ENCODE measurements at places on chromosomes 11 and 22. TPM values are rescaled to one million over a fixed set of nuclear protein-coding genes. Genes with fewer than 3 reads are reported as not detected.
A peak's percentile ranks its signal among the peaks of the same experiment; 100 is the strongest.

DNA sequence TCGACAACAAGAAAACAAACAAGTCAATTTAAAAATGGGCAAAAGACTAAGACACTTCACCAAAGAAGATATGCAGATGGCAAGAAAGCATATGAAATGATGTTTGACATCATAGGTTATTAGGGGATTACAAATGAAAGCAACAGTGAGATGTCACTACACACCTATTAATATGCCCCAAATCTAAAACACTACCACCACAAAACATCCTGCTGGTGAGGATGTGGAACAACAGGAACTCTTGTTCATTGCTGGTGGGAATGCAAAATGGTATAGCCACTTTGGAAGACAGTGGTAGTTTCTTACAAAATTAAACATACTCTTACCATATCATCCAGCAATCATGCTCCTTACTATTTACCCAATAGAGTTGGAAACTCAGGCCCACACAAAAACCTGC lies 29.0 kb downstream of the PRRG4 start:
- H3K4me3 ChIP-seq, result no peak overlapping the region
- no peaks in the 10 kb centered on the region for H3K27me3 ChIP-seq
- no peaks in the 10 kb centered on the region for H3K4me1 ChIP-seq

DNA sequence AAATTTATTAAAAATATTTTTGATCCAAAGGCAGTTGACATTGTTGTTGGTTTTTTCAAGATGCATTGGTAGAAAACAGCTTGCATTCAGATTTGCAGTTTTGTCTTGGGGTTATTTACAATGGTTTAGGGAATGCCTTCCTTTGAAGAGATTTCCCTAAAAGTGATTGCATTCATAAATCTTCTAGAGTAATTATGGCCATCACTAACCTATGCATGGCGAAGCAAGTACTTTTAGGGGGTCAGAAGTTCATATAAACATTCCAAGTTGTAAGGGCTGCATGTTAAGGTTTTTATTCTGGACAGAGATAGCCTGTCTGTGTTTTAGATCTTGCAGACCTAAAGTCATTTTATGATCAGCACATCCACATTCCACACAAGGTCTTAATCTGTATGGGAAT lies 53.5 kb downstream of the PPFIBP2 start:
- H3K27ac ChIP-seq, result no peak overlapping the region
- no peaks in the 10 kb centered on the region for H3K36me3 ChIP-seq
- peaks cover 5% of the 10 kb centered on the region for H3K4me1 ChIP-seq
- H3K27me3 ChIP-seq, result no peaks in the 10 kb centered on the region
- DNase-seq, result no peak

GRCh38 chr11:121024989-121025388 lies 1.1 kb downstream of the TBCEL start:
- no peaks in the 10 kb centered on the region for H3K36me3 ChIP-seq
- peak overlapping the region; percentile 51 for H3K4me3 ChIP-seq
- no peaks in the 10 kb centered on the region for H3K27me3 ChIP-seq
- H3K27ac ChIP-seq, result no peak overlapping the region
- peaks cover 5% of the 10 kb centered on the region for H3K4me1 ChIP-seq

DNA sequence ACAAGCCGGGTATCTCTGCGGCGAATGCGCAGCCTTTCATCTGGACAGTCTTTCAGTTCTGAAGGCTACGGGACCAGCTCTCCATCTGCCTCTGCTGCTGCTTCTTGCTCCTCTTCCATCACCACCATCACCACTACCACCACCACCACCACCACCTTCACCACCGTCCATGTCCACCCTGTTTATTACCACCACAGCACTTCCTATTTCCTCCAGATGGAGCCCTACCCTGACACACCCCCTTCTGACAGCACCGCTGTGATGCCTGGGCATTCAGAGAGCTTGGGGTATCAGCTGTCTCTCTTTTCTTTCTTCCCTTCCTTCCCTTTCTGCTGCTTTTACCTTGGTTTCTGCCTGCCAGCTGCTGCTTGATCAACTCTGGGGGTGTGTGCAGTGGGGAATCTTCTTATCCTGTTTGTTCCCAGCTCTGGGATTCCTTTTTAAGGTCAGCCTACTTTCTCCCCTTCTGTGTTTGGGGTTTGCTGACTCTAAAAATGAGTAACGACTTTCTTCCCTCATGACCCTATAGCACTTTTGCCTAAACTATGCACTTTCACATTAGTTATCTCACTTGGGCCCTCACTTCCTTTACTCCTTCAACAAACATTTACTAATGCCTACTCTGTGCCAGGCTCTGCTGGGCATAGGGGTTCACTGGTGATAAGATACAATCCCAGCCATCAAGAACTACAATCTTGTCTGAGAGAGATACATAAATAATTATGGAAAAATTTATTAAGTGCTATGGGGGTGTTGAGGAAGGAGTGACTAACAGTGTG lies 7.8 kb upstream of the RRM1 start:
- no peaks in the 10 kb centered on the region for H3K27me3 ChIP-seq
- no peaks in the 10 kb centered on the region for H3K36me3 ChIP-seq
- no peak overlapping the region for H3K4me3 ChIP-seq

GRCh38 chr11:47257517-47258316 lies at the start of gene NR1H3:
TSS of gene NR1H3 (plus strand) at chr11:47257996. CDS start at chr11:47259217, 1,221 bp downstream.
- H3K4me1 ChIP-seq, result peaks cover 30% of the 10 kb centered on the region
- DNase-seq, result peak; percentile 73
- no peaks in the 10 kb centered on the region for H3K27me3 ChIP-seq

- no peaks in the 10 kb centered on the region for H3K36me3 ChIP-seq
- no peak for DNase-seq
- H3K27me3 ChIP-seq, result peaks cover 11% of the 10 kb centered on the region
- H3K27ac ChIP-seq, result no peak overlapping the region
- H3K4me3 ChIP-seq, result no peak overlapping the region
Observed at GRCh38 chr11:74312326-74312725, 886 bp upstream of the P4HA3 start.

DNA sequence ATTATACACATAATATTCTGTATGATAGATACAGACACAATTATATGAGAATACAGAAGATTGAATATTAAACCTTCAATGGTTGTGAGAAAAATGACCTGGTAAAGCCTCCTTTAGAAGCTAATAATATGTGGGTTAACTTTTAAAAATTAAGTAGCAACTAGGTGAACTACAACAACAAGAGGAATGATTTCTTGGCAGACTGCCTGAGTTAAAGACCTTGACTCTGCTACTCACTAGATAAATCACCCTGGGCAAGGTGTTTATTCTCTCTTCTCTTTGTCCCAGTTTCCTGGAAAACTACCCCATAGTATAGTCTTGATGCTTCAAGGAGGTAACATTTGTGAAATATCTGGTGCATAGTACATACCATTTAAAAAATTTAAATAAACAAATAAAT lies 519.6 kb upstream of the TENM4 start:
- peak; percentile 21 for DNase-seq
- H3K27me3 ChIP-seq, result no peaks in the 10 kb centered on the region
- H3K4me1 ChIP-seq, result no peaks in the 10 kb centered on the region
- H3K4me3 ChIP-seq, result no peak overlapping the region

- H3K27ac ChIP-seq, result no peak overlapping the region
- H3K36me3 ChIP-seq, result no peaks in the 10 kb centered on the region
- DNase-seq, result no peak
Observed at GRCh38 chr22:17116572-17117330, 4.4 kb downstream of the TMEM121B start.

DNA sequence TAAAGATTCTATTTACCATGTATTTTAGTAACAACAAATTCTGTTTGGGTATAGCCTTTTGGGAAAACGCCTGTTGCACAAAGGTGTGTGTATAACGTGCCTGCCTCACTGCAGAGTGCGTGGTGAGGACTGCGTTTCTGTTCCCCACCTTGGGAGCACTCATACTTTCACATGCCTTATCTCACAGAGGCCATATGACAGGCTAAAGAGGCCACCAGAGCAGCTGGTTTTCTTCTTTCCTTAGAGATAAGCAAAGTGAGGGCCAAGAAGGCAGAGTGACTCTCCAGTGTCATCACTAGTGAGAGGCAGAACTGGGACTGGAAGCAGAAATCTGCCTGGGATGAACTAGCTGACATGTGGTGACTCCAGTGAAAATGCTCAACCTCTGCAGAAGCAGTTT lies 369.2 kb upstream of the NARS2 start:
- no peaks in the 10 kb centered on the region for H3K36me3 ChIP-seq
- no peak overlapping the region for H3K4me3 ChIP-seq
- H3K4me1 ChIP-seq, result peaks cover 5% of the 10 kb centered on the region
- H3K27ac ChIP-seq, result no peak overlapping the region
- no peaks in the 10 kb centered on the region for H3K27me3 ChIP-seq
- DNase-seq, result no peak

- H3K27ac ChIP-seq, result peak overlapping the region; percentile 94
- H3K27me3 ChIP-seq, result no peaks in the 10 kb centered on the region
- peak overlapping the region; percentile 84 for H3K4me3 ChIP-seq
- peaks cover 21% of the 10 kb centered on the region for H3K36me3 ChIP-seq
Observed at GRCh38 chr22:31083377-31083768, 2.3 kb downstream of the SMTN start.

DNA sequence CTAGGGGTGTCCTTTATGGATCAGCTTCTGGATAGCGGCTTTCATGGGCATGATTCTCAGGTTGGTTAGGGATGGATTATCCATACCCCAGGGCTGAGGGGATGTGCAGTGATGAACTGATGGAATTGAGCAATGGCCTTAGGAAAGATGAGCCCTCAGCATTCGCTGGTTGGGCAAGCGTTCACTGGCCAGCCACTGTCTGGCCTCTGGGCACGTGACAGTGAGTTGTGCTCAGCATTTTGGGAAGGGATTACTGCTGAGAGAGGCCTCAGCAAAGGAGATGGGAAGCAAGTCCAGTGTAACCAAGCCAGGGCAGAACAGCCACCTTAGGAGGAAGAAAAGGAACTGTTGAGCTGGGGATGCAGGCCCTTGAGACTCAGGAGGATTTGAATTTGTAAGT lies 17.4 kb downstream of the UBASH3B start:
- H3K27me3 ChIP-seq, result no peaks in the 10 kb centered on the region
- H3K27ac ChIP-seq, result no peak overlapping the region
- no peak for DNase-seq
- no peak overlapping the region for H3K4me3 ChIP-seq
- H3K4me1 ChIP-seq, result no peaks in the 10 kb centered on the region

- DNase-seq, result no peak
- H3K4me3 ChIP-seq, result no peak overlapping the region
- H3K36me3 ChIP-seq, result no peaks in the 10 kb centered on the region
- H3K27me3 ChIP-seq, result no peaks in the 10 kb centered on the region
- H3K4me1 ChIP-seq, result peaks cover 51% of the 10 kb centered on the region
- peak overlapping the region; percentile 66 for H3K27ac ChIP-seq
Observed at GRCh38 chr11:45852712-45853101, 5.4 kb downstream of the CRY2 start.

GRCh38 chr11:99432677-99433076 lies 411.9 kb downstream of the CNTN5 start:
- no peak for DNase-seq
- no peaks in the 10 kb centered on the region for H3K4me1 ChIP-seq
- no peak overlapping the region for H3K27ac ChIP-seq
- no peak overlapping the region for H3K4me3 ChIP-seq
- H3K27me3 ChIP-seq, result no peaks in the 10 kb centered on the region
- no peaks in the 10 kb centered on the region for H3K36me3 ChIP-seq

The TRIM49C gene
- not detected for polyA plus RNA-seq

The RAC2 gene
- polyA plus RNA-seq, result 4.5 TPM

The ZNF215 gene
- 0.56 TPM for polyA plus RNA-seq

The MUC2 gene
- not detected for polyA plus RNA-seq

The RAG2 gene
- not detected for polyA plus RNA-seq

The TTLL1 gene
- 11.5 TPM for polyA plus RNA-seq

The PAK1 gene
- polyA plus RNA-seq, result 22.2 TPM
